ENCODE measurements at places on chromosomes 11 and 22. TPM values are rescaled to one million over a fixed set of nuclear protein-coding genes. Genes with fewer than 3 reads are reported as not detected.

DNA sequence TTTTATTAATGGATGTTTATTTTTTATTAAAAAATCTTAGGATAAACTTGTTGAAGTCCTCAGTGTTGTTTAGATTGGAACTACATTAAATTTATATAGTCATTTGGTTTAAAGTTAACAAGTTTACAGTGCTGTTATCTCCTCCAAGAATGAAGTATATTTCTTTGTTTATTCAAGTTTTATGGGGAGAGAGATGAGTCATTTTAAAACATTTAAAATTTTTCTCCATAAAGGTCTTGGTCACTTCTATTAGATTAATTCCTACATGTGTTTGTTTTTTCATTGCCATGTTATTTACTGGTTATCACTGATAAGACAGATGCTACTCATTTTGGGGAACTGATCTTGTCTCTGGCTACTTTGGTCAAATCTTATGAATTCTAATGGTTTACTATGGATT is 429.6 kb downstream of the METTL15 start:
- DNase-seq: no peak

LRP4 gene
- total RNA-seq: 9.6 TPM

GRCh38 chr22:24128631-24129262 is 52.5 kb upstream of the SUSD2 start:
- no peak for DNase-seq

DNA sequence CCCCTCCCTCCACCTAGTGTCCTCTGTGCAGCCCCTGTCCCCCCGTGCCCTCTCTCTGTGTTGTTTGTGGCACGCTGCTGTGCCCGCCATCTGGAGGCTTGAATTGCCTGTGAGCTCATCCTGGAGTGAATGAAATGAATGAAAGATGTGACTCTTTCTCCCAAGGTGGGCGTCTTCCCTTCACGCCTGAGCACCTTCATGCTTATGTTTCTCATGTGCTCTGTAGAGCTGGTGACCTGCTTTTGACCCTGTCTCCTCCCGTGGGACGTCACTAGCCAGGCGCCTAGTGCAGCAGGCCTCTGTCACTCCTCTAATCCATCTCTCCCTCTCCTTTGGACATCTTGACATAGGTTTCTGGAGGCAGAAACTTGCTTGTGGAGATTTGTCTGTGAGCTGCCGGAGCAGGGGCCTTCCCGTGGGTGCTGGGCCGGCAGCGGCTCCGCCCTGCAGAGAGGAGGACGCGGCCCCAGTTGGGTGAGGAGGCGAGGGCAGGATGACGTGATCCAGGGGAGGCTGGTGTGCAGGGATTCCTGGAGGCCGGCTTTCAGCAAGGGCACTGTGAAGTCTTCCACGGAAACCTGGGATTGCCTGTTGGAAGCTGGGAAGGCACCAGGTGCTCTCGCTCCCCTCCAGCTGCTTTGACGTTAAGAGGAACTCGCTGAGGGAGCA is 40.6 kb downstream of the MUC6 start:
- DNase-seq: no peak

CHEK1 gene
- 36.5 TPM for total RNA-seq

DNA sequence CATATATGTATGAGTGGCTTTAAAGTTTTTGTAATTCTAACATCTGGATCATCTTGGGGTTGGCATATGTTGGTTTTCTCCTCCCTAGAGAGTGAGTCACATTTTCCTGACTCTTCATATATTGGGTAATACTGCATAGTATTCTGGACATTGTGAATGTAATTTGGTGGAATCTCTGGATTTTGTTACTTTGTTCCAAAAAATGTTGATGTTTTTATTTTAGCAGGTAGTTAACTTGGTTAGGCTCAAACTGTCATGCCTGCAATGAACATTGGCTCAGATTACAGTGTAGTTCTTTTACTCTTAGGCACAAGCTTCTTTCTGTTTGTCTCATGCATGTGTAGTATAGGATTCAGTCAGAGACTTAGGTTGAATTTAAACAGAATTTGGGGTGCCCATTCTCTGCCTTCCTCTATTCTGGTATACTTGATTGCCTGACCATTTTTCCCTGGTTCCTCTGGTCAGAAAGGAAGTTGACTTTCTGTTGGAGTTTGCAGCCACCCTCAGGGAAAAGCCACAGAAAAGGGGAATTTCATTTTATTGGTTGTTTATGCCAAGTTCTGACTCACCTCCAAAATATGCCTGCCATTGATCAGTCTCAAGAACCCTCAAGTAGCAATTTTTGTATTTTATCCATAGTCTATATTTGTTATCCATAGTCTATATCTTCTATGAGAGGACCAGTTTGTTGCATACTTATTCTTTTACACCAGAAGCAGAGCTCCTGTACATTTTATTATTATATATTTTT is 151.7 kb downstream of the UVRAG start:
- no peak for DNase-seq

HEPACAM gene
- not detected for total RNA-seq

- no peak for DNase-seq
These were observed 77.2 kb downstream of the MORC2 start for GRCh38 chr22:30891443-30891755.

- no peak for DNase-seq
These were observed 2.9 kb upstream of the SERPINH1 start for GRCh38 chr11:75558939-75559843.

DNA sequence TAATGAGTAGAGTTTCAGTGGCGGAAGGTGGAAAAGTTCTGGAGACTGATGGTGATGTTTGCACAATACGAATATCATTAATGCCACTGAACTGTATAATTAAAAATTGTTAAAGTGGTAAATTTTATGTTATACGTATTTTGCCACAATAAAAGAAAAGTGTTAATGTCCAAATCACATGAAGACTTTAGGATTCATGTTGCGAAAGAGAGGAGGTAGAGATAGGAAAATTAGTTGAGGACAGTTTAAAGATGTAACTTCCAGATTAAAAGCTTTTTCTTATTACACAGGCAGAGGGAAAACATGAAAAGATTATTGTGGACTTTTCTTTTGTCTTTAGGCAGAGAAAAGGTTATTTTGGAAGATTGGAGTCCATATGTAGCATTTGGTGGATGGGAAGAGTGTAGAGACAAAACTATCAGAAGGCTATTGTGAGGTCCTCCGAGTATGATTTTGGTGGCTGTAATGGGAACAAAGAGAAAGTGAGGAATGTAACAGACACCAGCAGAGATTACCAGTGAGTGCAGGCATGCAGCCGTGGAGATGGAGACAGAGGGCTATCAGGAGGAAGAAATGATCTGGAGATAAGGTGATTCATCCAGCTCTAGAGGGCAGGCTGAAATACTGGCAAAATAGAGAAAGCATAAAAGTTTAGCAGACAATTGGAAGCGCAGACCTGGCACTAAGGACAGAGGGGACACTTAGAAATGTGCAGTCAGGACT is 12.5 kb downstream of the VPS26B start:
- no peak for DNase-seq

DNA sequence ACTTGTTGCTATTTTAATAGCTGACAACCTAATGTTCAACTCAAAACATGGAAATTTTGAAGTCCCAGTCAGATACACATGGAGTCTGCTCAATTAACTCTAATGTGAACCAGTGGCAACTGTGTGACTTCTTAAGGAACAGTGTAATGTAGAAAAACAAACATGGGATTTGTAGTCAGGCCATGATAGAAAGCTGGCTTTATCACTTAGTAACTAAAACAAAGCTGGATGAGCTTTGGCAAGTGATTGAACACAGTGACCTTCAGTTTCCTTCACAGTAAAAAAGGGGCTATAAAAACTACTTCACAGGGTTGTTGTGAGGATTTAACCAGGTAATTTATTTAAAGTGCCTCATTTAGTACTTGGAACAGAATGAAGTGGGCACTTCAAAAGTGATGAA is 62.6 kb downstream of the PRCP start:
- DNase-seq: no peak

DNA sequence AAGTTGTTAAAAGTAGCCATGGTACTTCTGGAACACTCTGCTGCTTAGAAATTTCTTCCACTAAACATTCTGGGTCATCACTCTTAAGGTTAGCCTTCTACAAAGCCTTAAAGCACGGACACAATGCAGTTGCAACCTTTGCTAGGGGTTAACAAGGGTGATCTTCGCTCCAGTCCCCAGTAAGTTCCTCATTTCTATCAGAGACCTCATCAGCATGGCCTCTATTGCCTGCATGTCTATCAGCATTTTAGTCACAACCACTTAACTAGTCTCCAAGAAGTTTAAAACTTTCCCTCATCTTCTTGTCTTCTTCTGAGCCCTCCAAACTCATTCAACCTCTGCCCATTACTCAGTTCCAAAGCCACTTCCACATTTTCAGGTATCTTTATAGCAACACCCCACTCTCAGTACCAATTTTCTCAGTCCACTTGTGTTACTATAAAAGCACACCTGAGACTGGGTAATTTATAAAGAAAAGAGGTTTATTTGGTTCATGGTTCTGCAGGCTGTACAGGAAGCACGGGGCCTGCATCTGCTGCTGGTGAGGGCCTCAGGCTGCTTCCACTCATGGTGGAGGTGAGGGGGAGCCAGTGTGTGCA is 48.7 kb upstream of the TH start:
- DNase-seq: no peak

FOLR1 gene
- 5.0 TPM for total RNA-seq

All from PC-9 (cell line).